ENCODE measurements at places on chromosomes 2 and 18. TPM values are rescaled to one million over a fixed set of nuclear protein-coding genes. Genes with fewer than 3 reads are reported as not detected.

The DSG4 gene
- not detected for total RNA-seq

The DYNC2LI1 gene
- 6.6 TPM for total RNA-seq

DNA sequence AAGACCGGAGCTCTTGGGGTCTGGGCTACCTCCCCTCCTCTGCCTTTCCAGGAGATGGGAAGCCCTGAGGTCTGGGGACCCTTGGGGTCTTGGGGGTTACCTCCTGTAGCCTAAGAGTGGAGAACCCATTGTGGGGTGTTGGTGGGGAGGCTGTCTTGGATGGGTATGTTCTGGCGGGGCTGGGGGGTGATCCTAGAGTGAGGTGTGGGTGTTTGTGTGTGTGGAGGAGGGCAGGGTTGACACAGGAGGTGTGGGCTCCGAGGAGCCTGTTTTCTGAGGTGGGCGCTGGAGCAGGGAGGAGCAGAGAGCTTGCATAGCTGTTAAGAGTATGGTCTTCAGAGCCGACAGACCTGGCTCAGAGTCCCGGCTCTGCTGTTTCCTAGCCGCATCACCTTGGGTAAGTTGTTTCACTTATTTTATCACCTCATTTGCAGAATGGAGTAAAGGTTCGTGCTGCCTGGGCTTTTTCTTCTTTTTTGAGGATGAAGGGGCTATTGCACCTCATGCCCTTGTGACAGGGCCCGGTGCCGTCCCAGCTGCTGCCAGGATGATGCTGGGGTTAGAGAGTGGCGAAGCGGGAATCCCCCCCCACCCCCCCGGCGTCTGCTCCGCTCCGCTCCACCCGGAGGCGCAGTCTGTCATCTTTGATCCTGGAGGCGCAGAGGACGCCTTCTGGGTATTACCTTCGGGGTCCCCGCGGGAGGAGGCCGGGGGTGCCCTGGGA, 17.2 kb downstream of the TET3 start:
- H3K27ac ChIP-seq = peak overlapping the region; percentile 15
- peaks cover 77% of the 10 kb centered on the region for H3K4me1 ChIP-seq
- peaks cover 2% of the 10 kb centered on the region for H3K27me3 ChIP-seq
- DNase-seq = no peak
- H3K36me3 ChIP-seq = peaks cover 11% of the 10 kb centered on the region
- peak overlapping the region; percentile 68 for H3K4me3 ChIP-seq

- H3K36me3 ChIP-seq = no peaks in the 10 kb centered on the region
- H3K4me1 ChIP-seq = no peaks in the 10 kb centered on the region
- DNase-seq = no peak
Measured at GRCh38 chr2:118386641-118387302, 298.5 kb downstream of the INSIG2 start.

DNA sequence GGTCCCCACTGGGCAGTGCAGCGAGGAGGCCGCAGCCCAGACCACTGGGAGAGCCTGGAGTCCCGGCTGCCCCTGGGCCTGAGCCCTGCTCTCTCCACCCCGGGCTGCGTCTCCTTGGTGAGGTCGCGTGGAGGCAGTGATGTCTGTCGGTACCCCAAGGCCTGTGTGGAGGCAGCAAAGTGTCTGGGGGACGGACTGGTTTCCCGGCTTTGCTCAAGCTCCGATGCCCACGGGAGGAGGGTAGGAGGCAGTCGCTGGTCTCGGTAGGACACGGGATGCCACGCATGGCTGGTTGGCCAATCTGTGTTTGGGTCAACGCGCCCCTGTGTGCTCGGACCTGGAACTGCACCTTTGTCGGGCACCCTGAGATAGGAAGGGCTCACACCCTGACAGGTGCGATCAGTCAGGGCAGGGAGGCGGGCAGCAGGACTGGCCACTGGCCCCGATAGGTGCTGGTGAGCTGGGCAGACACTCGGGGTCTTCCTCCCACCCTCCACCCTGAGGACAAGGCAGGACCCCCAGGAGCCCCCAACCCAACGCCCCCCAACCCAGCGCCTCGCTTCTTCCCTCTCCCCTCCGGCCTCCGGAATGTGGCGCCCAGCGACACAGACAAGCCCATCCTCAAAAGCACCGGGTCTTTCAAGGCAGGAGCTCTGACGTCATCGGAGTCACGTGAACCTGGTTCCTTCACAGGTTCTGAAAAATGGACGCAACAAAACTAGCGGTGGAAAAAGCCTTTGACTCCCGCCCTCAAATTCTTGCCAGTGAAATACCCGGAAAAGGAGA, 288.6 kb downstream of the NDUFA10 start:
- H3K27ac ChIP-seq = no peak overlapping the region
- DNase-seq = no peak
- H3K27me3 ChIP-seq = no peaks in the 10 kb centered on the region
- H3K4me3 ChIP-seq = no peak overlapping the region
- H3K4me1 ChIP-seq = no peaks in the 10 kb centered on the region

The KCNG2 gene
- total RNA-seq = not detected

The SIX2 gene
- total RNA-seq = not detected

- no peaks in the 10 kb centered on the region for H3K27me3 ChIP-seq
- H3K36me3 ChIP-seq = no peaks in the 10 kb centered on the region
- no peak for DNase-seq
- no peak overlapping the region for H3K4me3 ChIP-seq
- no peak overlapping the region for H3K27ac ChIP-seq
- H3K4me1 ChIP-seq = no peaks in the 10 kb centered on the region
Measured at GRCh38 chr2:150341982-150342680, 145.3 kb downstream of the RND3 start.

The ANKMY1 gene
- total RNA-seq = 21.9 TPM

GRCh38 chr2:230134496-230135129, 65.9 kb upstream of the SLC16A14 start:
- no peak overlapping the region for H3K27ac ChIP-seq
- no peaks in the 10 kb centered on the region for H3K4me1 ChIP-seq
- no peaks in the 10 kb centered on the region for H3K27me3 ChIP-seq
- no peak overlapping the region for H3K4me3 ChIP-seq

DNA sequence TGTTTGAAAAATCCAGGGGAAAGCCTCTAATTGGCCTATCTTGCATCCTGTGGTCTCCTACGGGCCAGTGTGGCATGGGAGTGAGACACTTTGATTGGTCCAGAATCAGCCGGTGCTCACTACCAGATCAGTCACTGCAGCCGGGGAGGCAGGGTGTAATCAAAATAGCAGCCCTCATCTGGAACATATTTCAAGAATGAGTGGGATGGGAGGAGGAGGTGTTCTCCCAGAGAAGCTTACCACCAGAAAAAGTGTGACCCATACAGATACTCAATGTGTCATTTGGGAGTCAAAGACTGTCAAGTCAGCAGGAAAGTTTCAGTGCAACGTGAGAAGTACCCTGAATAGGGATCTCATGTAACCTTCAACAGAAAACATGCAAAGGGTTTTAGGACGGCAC, 393.9 kb upstream of the SLC14A2 start:
- no peaks in the 10 kb centered on the region for H3K4me1 ChIP-seq
- peaks cover 4% of the 10 kb centered on the region for H3K27me3 ChIP-seq
- DNase-seq = no peak
- no peak overlapping the region for H3K27ac ChIP-seq

The YES1 gene
- 18.5 TPM for total RNA-seq

GRCh38 chr2:63048367-63049171, 2.1 kb upstream of the OTX1 start:
- H3K4me3 ChIP-seq = peak overlapping the region; percentile 48
- no peak for DNase-seq
- peaks cover 3% of the 10 kb centered on the region for H3K36me3 ChIP-seq
- H3K4me1 ChIP-seq = peaks cover 21% of the 10 kb centered on the region

- no peak overlapping the region for H3K27ac ChIP-seq
- H3K27me3 ChIP-seq = peaks cover 27% of the 10 kb centered on the region
- H3K4me3 ChIP-seq = no peak overlapping the region
- DNase-seq = no peak
- H3K4me1 ChIP-seq = no peaks in the 10 kb centered on the region
Measured at GRCh38 chr2:23360571-23361125, 24.3 kb upstream of the KLHL29 start.

DNA sequence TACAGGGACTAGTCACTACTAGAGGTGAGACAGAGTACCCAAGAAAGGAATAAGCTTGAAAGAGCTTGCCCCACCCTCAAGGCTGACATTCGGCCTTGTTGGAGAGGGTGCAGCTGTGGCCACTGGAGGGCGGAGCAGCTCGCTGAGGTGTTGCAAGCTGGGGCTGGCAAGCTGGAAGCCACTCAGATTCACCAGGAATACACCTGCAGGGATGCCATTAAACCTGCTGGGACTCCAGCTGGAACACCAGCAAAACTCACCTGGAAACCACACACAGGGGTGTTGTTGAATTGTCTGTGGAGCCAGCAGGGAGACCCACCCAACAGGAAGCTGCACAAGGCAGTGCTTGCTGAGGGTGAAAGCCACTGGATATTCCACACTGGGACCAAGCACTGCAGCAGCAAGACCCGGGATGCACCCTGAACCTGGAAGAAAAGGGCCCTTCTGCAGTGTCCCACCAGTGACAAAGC, 26.1 kb downstream of the KCTD18 start:
- no peaks in the 10 kb centered on the region for H3K27me3 ChIP-seq
- H3K36me3 ChIP-seq = peaks cover 12% of the 10 kb centered on the region
- H3K4me1 ChIP-seq = peaks cover 7% of the 10 kb centered on the region
- no peak overlapping the region for H3K4me3 ChIP-seq
- no peak for DNase-seq

DNA sequence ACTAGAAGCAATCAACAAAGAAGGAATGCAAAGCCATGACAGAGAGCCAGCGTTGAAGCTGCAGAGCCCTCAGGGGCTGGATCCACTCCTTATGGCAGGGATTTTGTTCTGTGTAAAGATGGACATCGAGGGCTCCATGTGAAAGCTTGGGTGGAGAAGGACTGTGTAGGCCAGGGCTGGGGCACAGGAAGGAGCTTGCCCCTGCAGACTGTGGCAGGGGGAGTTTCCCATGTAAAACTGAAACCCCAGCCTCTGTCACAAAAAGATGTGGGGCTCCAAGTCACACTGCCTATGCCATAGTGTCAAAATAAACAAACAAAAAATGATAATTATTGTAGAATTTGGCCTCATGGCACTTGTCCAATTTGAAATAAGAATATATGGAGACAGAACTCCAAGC, 408.7 kb upstream of the HS6ST1 start:
- peaks cover 19% of the 10 kb centered on the region for H3K27me3 ChIP-seq
- H3K4me1 ChIP-seq = peaks cover 26% of the 10 kb centered on the region
- DNase-seq = no peak
- H3K36me3 ChIP-seq = no peaks in the 10 kb centered on the region

DNA sequence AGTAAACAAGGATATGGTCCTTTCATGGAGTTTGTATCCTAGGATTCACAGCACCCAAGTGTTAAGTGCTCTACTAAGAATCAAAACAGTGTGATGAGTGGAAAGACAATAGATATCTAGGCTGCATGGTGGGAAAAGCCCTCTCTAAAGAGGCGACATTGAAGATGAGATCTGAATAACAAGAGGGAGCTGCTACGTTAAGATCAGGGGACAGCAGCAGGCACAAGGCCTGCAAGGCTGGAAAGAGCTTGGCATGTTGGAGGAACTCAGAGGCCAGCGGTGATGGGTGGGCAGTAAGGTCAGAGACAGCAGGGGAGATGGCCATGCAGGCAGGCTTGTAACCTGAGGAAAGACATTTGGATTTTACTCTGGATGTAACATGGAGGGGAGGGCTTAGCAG, 177.5 kb downstream of the GFPT1 start:
- no peaks in the 10 kb centered on the region for H3K27me3 ChIP-seq
- no peak overlapping the region for H3K27ac ChIP-seq
- no peaks in the 10 kb centered on the region for H3K36me3 ChIP-seq
- H3K4me3 ChIP-seq = no peak overlapping the region
- DNase-seq = no peak
- H3K4me1 ChIP-seq = no peaks in the 10 kb centered on the region

DNA sequence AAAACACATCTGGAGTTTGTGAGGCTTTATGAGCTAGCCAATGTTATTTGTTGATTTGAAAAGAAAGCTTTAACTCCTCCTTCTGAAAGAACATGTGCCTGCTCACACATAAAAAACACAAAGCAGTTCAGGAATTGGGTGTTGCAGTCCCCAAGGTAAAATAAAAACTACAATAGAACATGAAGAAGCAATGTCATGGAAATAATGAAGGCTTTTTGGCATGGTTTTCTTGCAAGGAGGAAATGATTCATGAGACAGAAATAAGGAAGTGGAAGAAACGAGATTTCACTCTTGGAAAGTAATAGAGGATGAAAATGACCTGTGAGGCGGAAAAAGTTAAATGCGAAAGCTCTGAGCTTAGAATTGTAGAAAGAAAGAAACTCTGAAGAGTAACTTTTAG, 81.1 kb downstream of the TRIB2 start:
- no peak overlapping the region for H3K27ac ChIP-seq
- no peak overlapping the region for H3K4me3 ChIP-seq
- H3K4me1 ChIP-seq = no peaks in the 10 kb centered on the region
- H3K27me3 ChIP-seq = no peaks in the 10 kb centered on the region
- DNase-seq = no peak
- H3K36me3 ChIP-seq = no peaks in the 10 kb centered on the region

The DIPK1C gene
- total RNA-seq = not detected

The LIMS2 gene
- total RNA-seq = 5.1 TPM

GRCh38 chr2:206241736-206242135, 32.7 kb upstream of the ZDBF2 start:
- no peak overlapping the region for H3K4me3 ChIP-seq
- no peaks in the 10 kb centered on the region for H3K4me1 ChIP-seq
- H3K36me3 ChIP-seq = no peaks in the 10 kb centered on the region
- no peak for DNase-seq
- H3K27ac ChIP-seq = no peak overlapping the region
- H3K27me3 ChIP-seq = peaks cover 9% of the 10 kb centered on the region

- H3K27ac ChIP-seq = no peak overlapping the region
- peaks cover 40% of the 10 kb centered on the region for H3K27me3 ChIP-seq
- no peaks in the 10 kb centered on the region for H3K36me3 ChIP-seq
- no peak for DNase-seq
- H3K4me1 ChIP-seq = peaks cover 19% of the 10 kb centered on the region
Measured at GRCh38 chr2:189580241-189580651, 340 bp downstream of the SLC40A1 start.

GRCh38 chr2:117055499-117056375, 758.8 kb upstream of the DDX18 start:
- no peaks in the 10 kb centered on the region for H3K4me1 ChIP-seq
- no peak overlapping the region for H3K27ac ChIP-seq
- no peak overlapping the region for H3K4me3 ChIP-seq
- DNase-seq = no peak
- H3K27me3 ChIP-seq = no peaks in the 10 kb centered on the region
- H3K36me3 ChIP-seq = no peaks in the 10 kb centered on the region

The RGPD4 gene
- not detected for total RNA-seq

GRCh38 chr2:88600038-88600465, 27.2 kb downstream of the EIF2AK3 start:
- peaks cover 49% of the 10 kb centered on the region for H3K4me1 ChIP-seq
- no peaks in the 10 kb centered on the region for H3K27me3 ChIP-seq
- DNase-seq = peak; percentile 58
- no peak overlapping the region for H3K4me3 ChIP-seq
- H3K36me3 ChIP-seq = peaks cover 12% of the 10 kb centered on the region

The REG1B gene
- not detected for total RNA-seq
